ENCODE measurements at places on chromosomes 2 and 18.

- no peak for DNase-seq
These were observed 559.3 kb upstream of the ID2 start for GRCh38 chr2:8122520-8122919.

- no peak for DNase-seq
These were observed 568.4 kb downstream of the TNS1 start for GRCh38 chr2:217434180-217434975.

GRCh38 chr18:9779630-9780029 is 71.5 kb downstream of the RAB31 start:
- DNase-seq: no peak

GRCh38 chr2:225289659-225290058 is 109.9 kb upstream of the NYAP2 start:
- no peak for DNase-seq

DNA sequence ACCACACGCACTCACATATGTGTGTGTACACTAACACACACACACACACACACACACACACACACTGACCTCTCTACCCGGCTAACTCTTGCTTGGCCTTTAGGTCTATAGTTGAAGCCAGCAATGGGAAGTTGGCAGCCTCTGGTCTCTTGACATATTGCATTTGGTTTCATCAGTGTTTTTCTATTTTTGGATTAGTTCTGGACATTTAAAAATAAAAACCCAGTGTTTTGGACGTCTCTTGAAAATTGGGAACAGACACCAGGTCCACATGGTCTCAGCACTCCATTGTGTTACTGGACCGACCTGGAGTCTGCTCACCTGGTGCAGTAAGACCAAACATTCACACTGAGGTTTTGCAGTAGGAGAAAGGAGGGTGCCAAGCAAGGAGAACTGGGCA is 50.4 kb upstream of the AFF3 start:
- no peak for DNase-seq

- no peak for DNase-seq
These were observed 231.2 kb upstream of the CYP26B1 start for GRCh38 chr2:72378753-72379348.

- no peak for DNase-seq
These were observed 222.2 kb downstream of the C1D start for GRCh38 chr2:67840460-67841068.

DNA sequence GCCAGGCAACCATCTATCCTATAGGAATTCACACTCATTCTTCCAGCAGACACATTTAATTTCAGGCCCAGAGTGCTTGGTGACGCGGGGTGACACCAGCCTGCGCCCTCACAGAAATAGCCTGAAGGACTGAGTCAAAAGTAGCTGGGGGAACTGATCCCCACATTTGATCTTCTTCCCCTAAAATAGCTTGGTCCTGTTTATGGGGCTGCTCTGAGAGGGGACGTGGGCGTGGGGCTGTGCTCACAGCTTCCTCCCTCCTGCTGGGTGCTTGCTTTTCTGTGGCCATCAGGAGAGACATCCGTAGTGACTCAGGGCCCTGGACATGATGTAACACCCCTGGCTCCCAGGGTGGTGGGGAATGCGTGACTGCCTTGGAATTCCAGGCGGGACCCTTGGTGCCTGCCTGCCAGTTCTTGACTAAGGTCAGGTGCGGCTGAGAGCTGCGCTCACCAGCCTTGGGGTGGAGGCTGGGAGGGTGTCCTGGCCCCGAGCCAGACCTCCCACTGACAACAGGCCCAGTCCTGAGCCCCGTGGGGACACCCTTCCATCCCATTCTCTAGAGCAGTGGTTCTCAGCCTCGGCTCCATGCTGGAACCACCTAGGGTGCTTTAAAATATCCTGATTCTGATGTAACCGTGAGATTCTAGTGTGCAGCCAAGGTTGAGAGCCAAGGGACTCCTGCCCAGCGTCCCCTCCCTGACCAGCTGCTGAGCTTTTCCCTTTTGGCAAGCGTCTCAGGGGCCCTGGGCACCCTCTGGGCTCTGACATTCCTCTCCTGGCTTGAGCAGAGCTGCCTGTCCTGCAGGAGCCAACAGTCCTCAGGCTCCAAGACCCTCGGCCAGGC is 47.4 kb upstream of the SMAD7 start:
- DNase-seq: no peak

GRCh38 chr18:48547531-48547981 is 8.7 kb downstream of the CTIF start:
- no peak for DNase-seq

- DNase-seq: no peak
These were observed 13.1 kb downstream of the CASP10 start for GRCh38 chr2:201196003-201196402.

Measured in activated CD4-positive, CD25-positive, alpha-beta regulatory T cell treated with anti-CD3 and anti-CD28 coated beads, Interleukin-2, amount 50 U/mL, for 16 hours (primary cell).